Panc1 (cell line): ENCODE measurements at places on chromosomes 1 and 21.

DNA sequence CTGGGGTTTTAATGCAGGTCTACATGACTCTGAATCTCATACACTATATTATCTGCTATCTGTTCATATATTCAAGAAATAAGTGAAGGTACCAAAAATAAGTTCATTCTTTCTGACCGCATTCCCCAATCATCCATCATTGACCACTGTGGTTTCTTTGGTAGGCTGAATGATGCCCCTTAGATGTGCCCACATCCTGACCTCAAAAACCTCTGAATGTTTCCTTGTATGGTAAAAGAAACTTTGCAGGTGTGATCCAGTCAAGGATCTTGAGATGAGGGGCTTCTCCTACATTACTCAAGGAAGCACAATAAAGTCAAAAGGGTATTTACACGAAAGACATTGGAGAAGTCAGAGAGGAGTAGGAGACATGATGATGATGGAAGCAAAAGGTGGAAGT lies 60.6 kb upstream of the LRRC8B start:
- no peaks in the 10 kb centered on the region for H3K4me1 ChIP-seq
- no peak for DNase-seq
- H3K27ac ChIP-seq = no peak overlapping the region
- peaks cover 19% of the 10 kb centered on the region for H3K27me3 ChIP-seq

GRCh38 chr1:243796016-243796415 lies 54.0 kb downstream of the AKT3 start:
- no peak overlapping the region for H3K27ac ChIP-seq
- no peaks in the 10 kb centered on the region for H3K27me3 ChIP-seq
- no peak for DNase-seq
- no peak overlapping the region for H3K4me3 ChIP-seq
- H3K4me1 ChIP-seq = no peaks in the 10 kb centered on the region

GRCh38 chr1:41420860-41421259 lies 59.6 kb downstream of the FOXO6 start:
- peaks cover 6% of the 10 kb centered on the region for H3K4me1 ChIP-seq
- H3K4me3 ChIP-seq = no peak overlapping the region
- DNase-seq = no peak
- H3K36me3 ChIP-seq = no peaks in the 10 kb centered on the region

DNA sequence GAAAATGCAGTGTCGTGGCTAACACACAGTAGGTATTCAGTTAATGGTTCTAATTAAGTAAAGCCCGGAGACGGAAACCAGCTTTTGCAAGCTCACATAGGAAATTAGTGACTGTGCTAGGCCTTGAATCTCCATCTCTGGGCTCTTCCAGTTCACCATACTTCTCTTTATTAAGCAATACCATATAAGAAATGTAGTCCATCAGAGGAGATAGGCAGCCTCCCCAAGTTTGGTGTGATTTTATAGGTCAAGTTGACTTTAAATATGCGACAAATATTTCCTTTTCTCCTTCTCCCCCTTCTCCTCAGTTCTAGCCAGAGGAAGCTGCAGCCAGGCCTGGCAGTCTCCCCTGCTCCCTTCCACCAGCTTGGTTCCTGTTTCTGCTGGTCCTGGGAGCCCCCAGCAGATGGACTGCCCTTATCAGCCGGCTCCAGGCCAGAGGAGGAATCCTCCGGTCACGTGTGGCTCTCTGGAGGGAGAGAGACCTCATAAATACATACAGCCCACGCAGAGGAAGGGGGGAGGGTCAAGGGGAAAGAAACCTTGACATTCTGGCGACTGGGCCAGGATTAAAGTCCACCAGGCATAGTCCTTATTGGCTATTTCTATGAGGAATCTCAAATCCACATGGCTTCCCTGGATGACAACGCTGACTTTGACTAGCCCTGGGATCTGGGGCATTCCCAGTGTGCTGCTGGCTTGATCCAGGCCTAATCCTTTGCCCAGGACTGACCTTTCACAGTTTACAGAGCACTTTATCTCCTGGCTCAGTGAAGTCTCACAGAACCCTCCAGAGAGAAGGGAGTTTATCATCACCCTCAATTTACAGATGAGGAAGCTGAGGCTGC lies 115.1 kb upstream of the JUN start:
- peaks cover 3% of the 10 kb centered on the region; the same call in 1 of the 2 replicates for H3K4me1 ChIP-seq
- H3K27me3 ChIP-seq = no peaks in the 10 kb centered on the region
- H3K4me3 ChIP-seq = no peak overlapping the region
- DNase-seq = no peak
